ENCODE measurements at places on chromosomes 2 and 18. TPM values are rescaled to one million over a fixed set of nuclear protein-coding genes. Genes with fewer than 3 reads are reported as not detected.

CD8B2 gene
- 3.6 TPM for total RNA-seq

ICA1L gene
- 5.1 TPM for total RNA-seq

ADAM23 gene
- total RNA-seq = not detected

- DNase-seq = peak; percentile 50
- H3K4me3 ChIP-seq = peak overlapping the region; percentile 33
- no peaks in the 10 kb centered on the region for H3K27me3 ChIP-seq
- peak overlapping the region; percentile 80 for H3K27ac ChIP-seq
- H3K36me3 ChIP-seq = peaks cover 23% of the 10 kb centered on the region
These were observed 89.9 kb upstream of the CDCA7 start for GRCh38 chr2:173264603-173265366.

GRCh38 chr2:70608373-70608772 is 54.7 kb upstream of the TGFA start:
- DNase-seq = no peak
- peaks cover 2% of the 10 kb centered on the region for H3K4me1 ChIP-seq
- H3K27me3 ChIP-seq = peaks cover 9% of the 10 kb centered on the region
- H3K27ac ChIP-seq = no peak overlapping the region
- H3K4me3 ChIP-seq = no peak overlapping the region

- no peak for DNase-seq
- no peaks in the 10 kb centered on the region for H3K36me3 ChIP-seq
- H3K4me1 ChIP-seq = peaks cover 5% of the 10 kb centered on the region
- H3K27ac ChIP-seq = peak overlapping the region; percentile 20
These were observed 596.0 kb downstream of the LRP1B start for GRCh38 chr2:141534666-141535362.

All from activated CD8-positive, alpha-beta T cell treated with anti-CD3 and anti-CD28 coated beads, Interleukin-2, amount 10 ng/mL, durations not matched to agents 7 days and 5 days (primary cell).